ENCODE measurements at places on chromosomes 5 and 9. TPM values are rescaled to one million over a fixed set of nuclear protein-coding genes. Genes with fewer than 3 reads are reported as not detected.

Gene RELL2
- total RNA-seq = 0.96 TPM

Gene RALGPS1
- 3.2 TPM for total RNA-seq

Gene LHFPL2
- 2.4 TPM for total RNA-seq

Gene ANKH
- total RNA-seq = 75.9 TPM

Gene AQP7
- total RNA-seq = 30.7 TPM

Gene USP20
- 16.7 TPM for total RNA-seq

Gene RGS3
- total RNA-seq = 19.5 TPM

Gene PCDHAC2
- 0.86 TPM for total RNA-seq

Gene TAF11L7
- not detected for total RNA-seq

GRCh38 chr5:132110930-132111329 is 37.3 kb downstream of the CSF2 start:
- DNase-seq = no peak

DNA sequence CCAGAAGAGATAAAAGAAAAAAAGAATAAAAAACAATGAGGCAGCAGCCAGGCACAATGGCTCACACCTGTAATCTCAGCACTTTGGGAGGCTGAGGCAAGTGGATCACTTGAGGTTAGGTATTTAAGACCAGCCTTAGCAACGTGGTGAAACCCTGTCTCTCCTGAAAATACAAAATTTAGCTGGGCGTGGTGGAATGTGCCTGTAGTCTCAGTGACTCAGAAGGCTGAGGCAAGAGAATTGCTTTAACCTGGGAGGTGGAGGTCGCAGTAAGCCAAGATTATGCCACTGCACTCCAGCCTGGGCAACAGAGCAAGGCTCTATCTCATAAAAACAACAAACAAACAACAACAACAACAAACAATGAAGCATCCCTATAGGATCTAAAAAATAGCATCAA is 121.5 kb downstream of the HMHB1 start:
- no peak for DNase-seq

DNA sequence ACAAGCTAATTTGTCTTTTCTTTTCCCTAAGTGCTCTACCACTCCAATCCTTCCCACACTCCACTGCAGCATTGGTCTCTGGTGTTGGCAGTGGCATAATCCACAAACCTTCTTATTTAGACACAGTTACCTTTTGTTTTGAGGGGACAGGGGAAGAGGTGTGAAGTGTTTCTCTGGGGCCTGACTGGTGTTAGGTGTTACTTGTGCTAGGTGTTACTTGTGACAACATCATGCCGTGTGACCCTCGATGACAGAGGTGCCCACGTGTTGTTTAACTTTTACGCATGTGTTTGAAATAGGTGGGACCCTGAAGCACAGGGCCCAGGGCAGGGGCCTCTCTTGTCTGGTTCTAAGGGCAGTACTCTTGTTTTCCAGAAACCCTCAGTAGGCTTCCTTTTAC is 70.5 kb upstream of the SPRY4 start:
- DNase-seq = no peak

DNA sequence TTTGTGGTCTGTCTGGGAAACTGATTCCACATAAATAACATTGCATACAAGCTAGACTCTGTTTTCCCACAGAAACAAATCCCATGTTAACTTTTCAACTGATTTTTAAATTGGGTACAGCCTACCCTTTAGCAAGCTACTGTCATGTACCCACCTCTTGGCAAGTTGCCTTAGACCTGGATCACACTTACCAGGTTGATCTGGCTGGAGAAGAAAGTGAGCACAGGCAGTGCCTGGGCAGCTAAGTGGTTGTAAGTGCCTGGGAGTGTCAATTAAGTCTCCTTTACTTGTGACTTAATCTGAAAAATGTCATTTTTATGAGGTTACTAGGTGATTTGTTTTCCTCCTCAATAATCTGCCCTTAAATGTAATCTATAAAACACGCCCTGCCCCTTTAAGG is 336.4 kb downstream of the ARL15 start:
- DNase-seq = no peak

DNA sequence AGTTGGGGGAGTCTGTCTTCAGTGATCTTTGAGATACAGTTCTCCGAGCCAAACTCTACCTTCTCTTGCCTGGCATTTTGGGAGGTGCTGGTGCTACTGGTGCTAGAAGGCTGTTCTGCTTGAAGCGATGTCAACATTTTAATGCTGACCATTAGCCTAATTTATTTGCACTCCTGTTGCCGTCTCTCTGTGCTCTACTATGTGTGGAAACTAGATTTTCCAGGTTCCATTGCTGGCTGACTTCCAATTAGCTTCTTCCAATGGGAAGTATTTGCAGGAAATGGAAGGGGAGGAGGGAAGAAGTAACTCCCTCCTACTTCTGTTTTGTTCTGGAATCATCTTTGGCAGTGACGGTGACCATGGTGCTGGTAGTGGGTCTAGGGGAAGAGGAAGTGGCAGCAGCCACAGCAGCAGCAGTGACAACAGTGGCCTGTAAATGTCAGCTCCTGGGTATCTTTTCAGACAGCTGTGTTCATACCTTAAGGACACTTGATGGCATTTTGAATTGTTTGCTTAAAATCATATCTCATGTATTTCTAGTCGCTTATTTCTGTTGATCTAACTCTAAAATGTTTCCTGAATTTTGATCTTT is 7.9 kb downstream of the TXNDC8 start:
- no peak for DNase-seq

DNA sequence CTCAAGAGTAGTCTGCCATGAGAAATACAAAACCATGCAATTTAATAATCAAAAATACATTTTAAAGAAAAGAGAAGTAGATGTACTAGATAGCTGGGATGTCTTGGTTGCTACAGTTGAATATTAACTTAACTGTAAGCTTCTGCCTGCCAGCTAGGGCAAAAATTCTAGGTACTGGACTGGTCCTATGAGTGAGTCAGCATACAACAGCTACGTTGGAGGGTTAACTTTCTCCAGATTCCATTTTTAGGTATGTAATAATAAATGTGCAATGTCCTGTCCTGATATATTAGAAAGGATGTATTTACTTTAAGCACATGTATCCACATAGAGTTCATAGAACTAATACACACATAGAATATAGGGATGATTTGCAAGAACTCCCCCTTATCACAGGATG is 230.1 kb downstream of the CAAP1 start:
- DNase-seq = no peak

- DNase-seq = no peak
Observed at GRCh38 chr9:99590410-99590809, 231.3 kb upstream of the NR4A3 start.
